SK-MEL-5 (cell line): ENCODE measurements at places on chromosomes 7 and 10.

GRCh38 chr7:9498303-9498702, 1064.9 kb downstream of the NXPH1 start:
- DNase-seq = no peak

- no peak for DNase-seq
These were observed 850.3 kb upstream of the SORCS1 start for GRCh38 chr10:108014902-108015177.

- peak; percentile 16 for DNase-seq
These were observed 663 bp downstream of the HERPUD2 start for GRCh38 chr7:35694161-35694783.

DNA sequence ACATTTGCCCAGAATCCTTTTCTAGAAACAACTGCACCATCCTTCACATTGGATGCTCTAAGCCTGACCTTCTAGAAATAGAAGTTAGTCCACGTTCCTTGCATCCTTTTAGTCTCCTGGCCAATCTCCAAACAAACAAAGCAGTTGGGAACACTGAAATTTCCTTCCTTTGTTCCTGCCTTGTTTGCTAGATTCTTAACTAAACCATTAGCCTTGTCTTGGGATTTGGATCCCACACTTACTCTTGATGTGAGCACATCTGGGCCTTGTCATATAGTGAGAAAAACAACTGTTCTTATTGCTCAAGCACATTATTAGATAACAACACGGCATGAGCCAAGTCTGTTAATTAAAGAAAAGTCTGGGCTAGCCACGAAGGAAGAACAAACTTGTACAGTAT, 319.3 kb upstream of the GHITM start:
- no peak for DNase-seq

GRCh38 chr10:30502266-30503060, 68.5 kb downstream of the MAP3K8 start:
- no peak for DNase-seq

- no peak for DNase-seq
These were observed 152.3 kb downstream of the CPED1 start for GRCh38 chr7:121140790-121141189.

DNA sequence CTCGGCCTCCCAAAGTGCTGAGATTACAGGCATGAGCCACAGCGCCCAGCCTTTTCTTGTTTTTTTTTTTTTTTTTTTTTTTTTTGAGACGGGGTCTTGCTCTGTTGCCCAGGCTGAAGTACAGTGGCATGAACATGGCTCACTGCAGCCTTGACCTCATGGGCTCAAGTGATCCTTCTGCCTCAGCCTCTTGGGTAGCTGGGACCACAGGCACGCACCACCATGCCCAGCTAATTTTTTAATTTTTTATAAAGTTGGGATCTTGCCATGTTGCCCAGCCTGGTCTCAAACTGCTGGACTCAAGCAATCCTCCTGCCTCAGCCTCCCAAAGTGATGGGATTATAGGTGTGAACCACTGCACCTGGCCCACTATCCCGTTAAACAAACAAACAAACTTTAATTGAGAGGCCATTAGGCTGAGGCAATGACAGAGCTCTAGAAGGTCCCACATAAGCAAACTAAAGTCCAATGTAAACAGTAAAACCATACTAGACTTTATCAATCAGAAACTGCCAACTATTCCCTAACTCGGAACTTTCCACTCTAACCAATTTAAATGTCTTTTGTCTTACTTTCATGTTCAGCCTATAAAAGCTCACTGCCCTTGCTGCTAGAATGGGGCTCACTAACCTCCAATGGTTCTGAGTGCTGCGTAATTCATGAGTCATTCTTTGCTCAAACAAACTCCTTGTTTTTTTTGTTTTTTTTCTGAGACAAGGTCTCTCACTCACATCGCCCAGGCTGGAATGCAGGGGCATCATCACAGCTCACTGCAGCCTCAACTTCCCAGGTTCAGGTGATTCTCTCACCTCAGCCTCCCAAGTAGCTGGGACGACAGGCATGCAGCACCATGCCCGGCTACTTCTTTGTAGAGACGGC, 1.9 kb downstream of the DHX32 start:
- peak; percentile 4 for DNase-seq

DNA sequence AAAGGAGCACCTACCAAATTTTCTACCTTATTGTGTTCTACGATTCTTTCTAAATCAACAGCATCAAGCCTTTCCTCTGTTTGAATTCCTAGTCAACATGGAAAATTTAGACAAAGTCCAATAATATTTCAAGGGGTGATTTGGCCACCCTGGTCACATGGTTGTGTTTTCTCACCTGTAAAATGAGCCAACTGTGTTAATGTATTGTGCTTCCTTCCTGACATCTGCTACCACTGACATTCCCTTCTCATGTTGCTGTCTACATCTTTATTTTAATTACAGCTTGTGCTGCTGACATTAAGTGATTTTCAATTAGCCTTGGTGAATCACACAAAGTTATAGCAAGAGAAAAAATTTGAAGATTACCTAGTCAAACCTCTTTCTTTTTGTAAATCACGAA, 83.0 kb upstream of the NPSR1 start:
- DNase-seq = no peak

DNA sequence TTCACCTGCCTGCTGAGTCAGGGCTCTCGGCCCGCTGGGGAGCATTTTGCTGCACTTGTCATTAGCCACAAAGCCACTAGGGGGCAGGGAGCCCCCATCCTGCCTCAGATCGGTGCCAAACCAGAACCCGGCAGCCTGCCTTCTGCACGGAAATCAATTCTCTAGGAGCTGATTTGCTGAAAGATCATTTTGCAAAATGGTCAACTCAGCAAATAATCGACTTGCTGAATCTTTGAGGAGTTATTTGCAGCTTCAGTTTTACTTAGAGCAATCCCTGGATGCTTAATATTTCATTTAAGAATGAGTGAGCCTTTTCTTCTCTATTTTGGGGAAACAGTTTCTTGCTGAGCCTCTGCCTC, 1.7 kb upstream of the GIMAP8 start:
- peak; percentile 81 for DNase-seq
